BJ (cell line): ENCODE measurements at places on chromosomes 4 and X. TPM values are rescaled to one million over a fixed set of nuclear protein-coding genes. Genes with fewer than 3 reads are reported as not detected.

The RBM46 gene
- 0.01 TPM in 1 of 2 replicates, not detected in the other for polyA plus RNA-seq

The MAGED4B gene
- 26.9 and 44.9 TPM in 2 replicates for polyA plus RNA-seq

The PLK4 gene
- 6.5 and 9.9 TPM in 2 replicates for polyA plus RNA-seq

The OPRPN gene
- polyA plus RNA-seq: not detected in 2 replicates

The ADGRG2 gene
- polyA plus RNA-seq: 0.05 and 0.07 TPM in 2 replicates

The IL21 gene
- not detected in 2 replicates for polyA plus RNA-seq

The SPANXN3 gene
- not detected in 2 replicates for polyA plus RNA-seq

The PPARGC1A gene
- polyA plus RNA-seq: 0.09 and 0.11 TPM in 2 replicates

The GRSF1 gene
- polyA plus RNA-seq: 41.9 and 69.2 TPM in 2 replicates

The SYTL4 gene
- polyA plus RNA-seq: 3.3 and 5.0 TPM in 2 replicates

The RTL3 gene
- 0.51 and 0.59 TPM in 2 replicates for polyA plus RNA-seq

The PDCL2 gene
- polyA plus RNA-seq: not detected in 2 replicates

The TSPAN7 gene
- polyA plus RNA-seq: not detected in 2 replicates

The GLRA2 gene
- not detected in 2 replicates for polyA plus RNA-seq

The IL2 gene
- not detected in 2 replicates for polyA plus RNA-seq

The ELOVL6 gene
- 7.6 and 11.8 TPM in 2 replicates for polyA plus RNA-seq

The BMPR1B gene
- 0.07 and 0.16 TPM in 2 replicates for polyA plus RNA-seq

The JCHAIN gene
- 8.5 and 14.9 TPM in 2 replicates for polyA plus RNA-seq

The ZNF157 gene
- 0.02 TPM in 1 of 2 replicates, not detected in the other for polyA plus RNA-seq

The TRIML2 gene
- not detected in 2 replicates for polyA plus RNA-seq

The SHOX gene
- 18.2 and 22.8 TPM in 2 replicates for polyA plus RNA-seq

The TRIM75 gene
- polyA plus RNA-seq: not detected in 2 replicates

The AFP gene
- 0.23 and 0.31 TPM in 2 replicates for polyA plus RNA-seq

The PPBP gene
- polyA plus RNA-seq: not detected in 2 replicates

The CRMP1 gene
- polyA plus RNA-seq: 0.02 and 0.09 TPM in 2 replicates

The CSN1S1 gene
- not detected in 2 replicates for polyA plus RNA-seq

The SLC38A5 gene
- 3.5 and 5.3 TPM in 2 replicates for polyA plus RNA-seq

The CLIC2 gene
- polyA plus RNA-seq: 0.02 TPM in 1 of 2 replicates, not detected in the other

The CENPVL1 gene
- not detected in 2 replicates for polyA plus RNA-seq

The FAM236C gene
- polyA plus RNA-seq: not detected in 2 replicates

The CFAP299 gene
- polyA plus RNA-seq: 0.23 and 3.3 TPM in 2 replicates

The RBM3 gene
- polyA plus RNA-seq: 333 and 406 TPM in 2 replicates

The STPG2 gene
- not detected in 2 replicates for polyA plus RNA-seq

The HSFX3 gene
- polyA plus RNA-seq: not detected in 2 replicates

The CXCL6 gene
- polyA plus RNA-seq: 0.06 and 0.12 TPM in 2 replicates

The TMEM271 gene
- polyA plus RNA-seq: not detected in 2 replicates
